ENCODE measurements at places on chromosomes 4 and X.
A peak's percentile ranks its signal among the peaks of the same experiment; 100 is the strongest.

DNA sequence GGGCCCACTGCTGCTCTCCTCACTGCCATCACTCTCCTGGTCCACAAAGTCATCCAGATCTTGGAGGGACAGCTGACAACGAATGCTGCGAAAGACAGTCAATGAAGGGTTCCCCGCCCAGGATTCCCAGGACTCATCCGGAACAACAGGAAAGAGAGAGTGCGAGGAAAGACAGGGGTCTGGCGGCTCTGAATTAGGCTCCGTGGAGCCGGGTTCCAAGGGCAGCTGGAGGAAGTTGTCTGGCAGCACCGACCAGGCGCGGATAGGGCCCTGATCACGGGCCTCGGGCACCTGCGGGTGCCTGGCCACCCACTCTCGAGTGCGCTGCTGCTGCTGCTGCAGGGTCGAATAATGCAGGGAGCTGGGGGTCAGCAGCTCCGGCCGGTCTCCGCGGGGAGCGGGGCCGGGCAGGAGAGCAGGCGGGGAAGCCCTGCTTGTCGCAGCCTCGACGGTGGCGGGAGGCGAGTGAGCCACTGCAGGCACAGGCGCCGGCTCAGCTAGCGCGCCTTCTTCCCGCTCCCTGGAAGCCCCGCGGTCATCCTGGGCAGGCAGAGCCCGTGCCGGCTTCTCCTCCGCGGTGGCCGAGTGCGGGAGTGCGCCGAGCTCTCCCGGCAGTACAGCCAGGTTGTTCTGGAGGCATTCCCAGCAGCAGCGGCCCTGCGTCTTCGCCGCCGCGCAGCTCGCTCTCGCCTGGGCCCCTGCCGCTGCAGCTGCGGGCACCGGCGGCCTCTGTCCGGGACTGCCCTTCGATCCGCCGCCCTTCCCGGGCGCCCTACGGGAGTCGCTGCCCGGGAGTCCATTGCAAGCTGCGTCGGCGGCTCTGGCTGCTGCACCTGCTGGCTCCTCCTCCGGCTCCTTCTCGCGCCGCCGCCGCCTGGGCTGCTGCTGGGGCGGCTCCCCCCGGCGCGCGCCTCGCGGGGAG is 1.1 kb downstream of the SOWAHB start:
- DNase-seq, result no peak

DNA sequence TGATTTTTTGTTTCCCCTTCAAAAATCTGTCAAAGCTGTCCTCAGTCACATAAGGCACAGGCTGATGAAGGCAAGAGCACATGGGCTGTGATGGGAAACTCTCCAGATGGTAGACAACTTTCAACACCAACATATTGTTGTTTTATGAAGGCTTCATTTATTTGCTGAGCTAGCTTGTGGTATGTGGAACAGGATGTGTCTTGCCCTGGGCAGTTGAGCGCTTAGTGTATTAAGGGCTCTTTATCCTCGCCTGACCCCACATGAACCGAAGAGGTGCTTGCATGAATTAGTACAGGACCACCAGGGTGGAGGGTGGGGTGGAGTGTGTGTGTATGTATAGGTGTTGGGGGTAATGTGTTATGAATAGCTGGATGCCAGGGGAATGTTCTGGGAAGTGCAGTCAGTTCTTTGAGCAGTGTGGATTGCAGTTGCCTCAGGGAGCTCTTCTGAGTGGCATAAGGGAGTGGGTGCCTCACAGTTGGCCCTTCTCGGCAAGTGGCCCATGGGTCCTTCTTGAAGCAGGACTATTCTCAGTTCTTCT is 103.1 kb downstream of the PHEX start:
- DNase-seq, result peak; percentile 82

GRCh38 chrX:41189156-41189555 is 103.9 kb downstream of the USP9X start:
- no peak for DNase-seq

DNA sequence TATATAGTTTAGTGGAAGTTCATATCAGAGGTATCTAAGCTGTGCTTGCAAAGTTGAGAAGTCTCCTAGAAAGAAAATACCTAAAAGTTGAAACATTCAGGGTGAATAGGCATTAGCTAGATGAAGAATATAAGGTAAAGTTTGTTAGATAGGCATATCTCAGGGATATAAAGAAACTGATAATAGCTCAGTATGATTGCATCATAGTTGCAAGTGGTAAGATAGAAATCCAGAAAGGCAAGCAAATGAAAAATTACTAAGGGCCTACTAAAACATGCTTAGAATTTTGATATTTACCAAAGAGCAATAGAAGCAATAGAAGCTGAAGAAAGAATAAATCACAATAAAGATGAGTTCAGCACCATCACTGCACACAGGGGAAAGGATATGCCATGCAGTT is 610.0 kb upstream of the ADGRL3 start:
- no peak for DNase-seq

DNA sequence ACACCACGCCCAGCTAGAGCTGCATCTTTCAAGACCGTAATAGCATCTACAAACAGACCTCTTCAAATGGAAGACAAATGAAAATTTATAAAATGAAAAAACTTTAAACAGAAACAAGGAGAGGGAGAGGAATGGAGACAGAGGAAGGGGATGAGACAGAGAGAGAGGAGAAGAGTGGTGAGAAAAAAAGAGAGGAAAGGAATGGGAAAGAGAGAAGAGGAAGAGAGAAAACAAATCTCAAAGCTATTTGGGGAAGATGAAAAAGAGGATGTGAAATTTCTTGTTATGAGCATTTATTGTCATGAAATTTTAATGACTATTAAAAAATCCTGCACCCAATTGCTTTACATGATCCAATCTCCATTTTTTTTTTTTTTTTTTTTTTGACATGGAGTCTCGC is 726.9 kb downstream of the GRID2 start:
- no peak for DNase-seq

DNA sequence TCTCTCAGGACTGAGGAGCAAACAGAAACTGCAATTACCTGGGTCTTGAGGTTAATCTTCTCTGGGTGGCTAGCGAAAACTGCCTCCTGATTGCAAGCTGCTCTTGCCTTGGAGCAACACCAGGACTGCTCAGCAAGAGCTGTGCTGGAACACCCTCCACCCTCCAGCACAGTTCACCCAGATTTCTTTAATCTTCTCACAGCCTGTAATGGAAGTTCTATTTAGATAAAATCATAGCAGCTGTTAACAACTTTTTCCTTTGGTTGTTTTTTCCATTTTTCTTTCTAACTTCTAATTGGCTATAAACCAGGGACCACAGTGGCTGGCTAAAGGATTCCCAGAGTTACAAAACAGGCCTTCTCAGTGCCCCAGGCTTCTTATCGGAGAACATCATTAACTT is 36.3 kb downstream of the OPHN1 start:
- DNase-seq, result no peak

- no peak for DNase-seq
Observed at GRCh38 chr4:105248613-105249012, 101.9 kb downstream of the TET2 start.

GRCh38 chr4:87118826-87119225 is 101.6 kb downstream of the KLHL8 start:
- DNase-seq, result no peak

DNA sequence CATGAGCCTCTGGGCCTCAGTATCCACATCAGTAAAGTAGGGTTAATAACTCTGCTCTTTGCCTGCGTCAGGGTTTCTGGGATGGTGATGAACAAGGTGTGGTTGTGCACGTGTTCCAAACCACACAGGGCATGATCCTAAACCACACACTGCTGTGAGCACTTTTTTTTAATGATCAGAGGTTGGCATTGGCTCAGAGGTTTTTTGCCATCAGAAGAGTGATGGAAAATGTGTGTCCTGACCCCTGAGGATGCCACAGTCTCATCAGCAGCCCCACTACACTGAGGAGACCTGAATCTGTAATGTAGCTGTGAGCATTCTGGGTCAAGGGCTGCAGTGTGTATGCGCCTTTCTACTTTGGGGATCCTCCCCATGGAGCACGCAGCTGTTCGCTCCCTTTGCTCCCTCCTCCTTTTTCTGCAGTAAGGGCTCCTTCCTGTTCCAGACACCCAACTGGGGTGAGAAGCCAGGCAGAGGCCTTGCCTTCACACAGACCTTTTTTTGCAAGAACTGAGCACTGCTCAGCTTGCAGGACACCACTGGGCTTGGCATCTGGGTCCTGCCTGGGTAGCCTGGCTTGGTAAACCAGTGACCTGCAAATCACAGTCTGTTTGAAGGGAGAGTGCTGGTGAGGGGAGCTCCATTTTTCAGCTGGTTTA is 87.5 kb downstream of the MAMLD1 start:
- DNase-seq, result no peak

- no peak for DNase-seq
Observed at GRCh38 chrX:39814391-39814790, 283.4 kb downstream of the BCOR start.

DNA sequence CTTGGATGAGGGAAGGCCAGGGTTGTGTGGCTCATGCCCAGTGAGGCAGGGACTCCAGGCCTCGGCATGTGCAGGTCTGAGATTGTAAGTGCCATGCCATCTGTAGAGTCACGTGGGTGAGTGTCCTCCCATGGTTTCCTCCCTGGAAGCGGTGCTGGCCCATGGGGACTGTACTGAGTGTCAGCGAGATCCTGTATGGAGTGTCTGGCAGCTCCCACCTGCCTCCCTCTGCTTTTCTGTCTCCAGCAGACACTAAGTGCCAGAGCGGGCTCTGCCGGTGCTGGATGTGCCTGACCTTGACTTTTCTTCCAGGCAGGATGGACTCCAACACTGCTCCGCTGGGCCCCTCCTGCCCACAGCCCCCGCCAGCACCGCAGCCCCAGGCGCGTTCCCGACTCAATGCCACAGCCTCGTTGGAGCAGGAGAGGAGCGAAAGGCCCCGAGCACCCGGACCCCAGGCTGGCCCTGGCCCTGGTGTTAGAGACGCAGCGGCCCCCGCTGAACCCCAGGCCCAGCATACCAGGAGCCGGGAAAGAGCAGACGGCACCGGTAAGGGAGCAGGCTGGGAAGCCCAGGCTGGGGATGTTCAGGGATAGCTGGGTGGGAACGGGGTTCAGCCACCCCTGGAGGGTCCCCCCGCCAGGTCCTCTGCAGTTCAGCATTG is 7.6 kb downstream of the WFS1 start:
- no peak for DNase-seq

GRCh38 chr4:1602655-1603412 is 81.3 kb downstream of the FAM53A start:
- no peak for DNase-seq

GRCh38 chr4:1205586-1206298 is 33.4 kb upstream of the SPON2 start:
- DNase-seq, result no peak

GRCh38 chr4:70473679-70474078 is 1.7 kb downstream of the MUC7 start:
- DNase-seq, result no peak

- DNase-seq, result no peak
Observed at GRCh38 chrX:134171661-134172587, 65.1 kb upstream of the CCDC160 start.

DNA sequence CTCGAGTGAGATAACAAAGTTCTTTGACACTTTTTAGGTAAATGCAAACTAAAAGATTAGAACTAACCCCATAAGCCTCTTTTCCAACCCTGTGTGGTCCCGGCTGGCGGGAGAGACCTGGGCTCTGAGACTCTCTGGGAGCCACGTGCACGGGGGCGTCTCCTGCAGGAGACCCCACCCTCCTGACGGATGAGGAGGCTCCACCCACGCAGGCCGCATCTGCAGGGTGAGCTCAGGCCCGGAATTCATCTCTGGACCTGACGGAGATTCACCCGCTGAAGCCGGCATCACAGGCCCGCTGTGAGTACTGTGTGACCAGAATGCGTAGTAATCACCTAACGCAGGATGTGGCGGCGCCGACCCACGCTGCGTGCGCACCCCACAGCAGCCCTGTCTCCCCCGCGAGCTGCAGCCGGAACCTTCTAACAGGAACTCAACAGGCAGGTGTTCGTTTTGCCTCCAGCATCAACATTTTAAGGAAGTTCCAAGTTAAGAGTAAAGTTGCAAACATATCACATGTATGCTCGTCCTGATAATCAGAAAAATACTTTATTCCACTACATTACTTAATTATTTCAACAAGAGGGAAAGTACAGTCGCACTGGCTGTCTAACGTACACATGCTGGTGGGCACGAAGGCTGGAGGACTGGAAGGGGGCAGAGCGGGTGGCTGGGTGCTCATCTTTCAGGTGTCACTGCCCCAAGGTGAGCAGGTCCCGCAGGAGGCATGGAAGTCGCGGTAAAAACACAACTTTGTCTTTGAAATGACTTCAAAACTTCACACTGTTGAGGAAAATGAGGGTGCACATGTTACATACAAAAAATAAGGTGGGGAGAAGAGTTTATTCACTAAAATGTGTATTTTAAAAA is 44.5 kb downstream of the FGFRL1 start:
- no peak for DNase-seq

GRCh38 chr4:83139514-83140156 is 25.1 kb upstream of the PLAC8 start:
- DNase-seq, result no peak

GRCh38 chr4:173498023-173498422 is 32.0 kb downstream of the HAND2 start:
- DNase-seq, result no peak

- no peak for DNase-seq
Observed at GRCh38 chrX:15816438-15816809, 26.1 kb downstream of the ZRSR2 start.

DNA sequence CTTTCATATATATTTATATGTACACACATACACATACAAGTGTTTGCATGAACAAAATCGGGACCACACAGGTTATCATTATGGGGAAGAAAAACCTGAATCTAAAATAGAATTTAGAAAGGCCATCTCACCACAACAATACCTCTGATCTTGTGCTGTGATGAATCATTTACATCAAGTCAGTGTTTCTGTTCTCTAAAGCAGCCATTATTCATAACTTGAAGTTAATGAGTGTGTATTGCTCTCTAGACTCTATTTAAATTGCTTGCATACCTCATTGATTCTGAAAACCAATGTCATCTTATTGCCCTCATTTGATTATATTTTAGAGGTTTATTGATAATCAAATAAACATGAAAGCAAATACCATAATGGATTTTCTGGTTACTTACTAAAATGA is 71.6 kb downstream of the FAM114A1 start:
- DNase-seq, result no peak

GRCh38 chrX:112536544-112536943 is 143.2 kb downstream of the LHFPL1 start:
- DNase-seq, result no peak

GRCh38 chr4:115054836-115055235 is 58.6 kb downstream of the NDST4 start:
- no peak for DNase-seq

GRCh38 chr4:89681671-89682070 is 155.3 kb downstream of the SNCA start:
- no peak for DNase-seq

DNA sequence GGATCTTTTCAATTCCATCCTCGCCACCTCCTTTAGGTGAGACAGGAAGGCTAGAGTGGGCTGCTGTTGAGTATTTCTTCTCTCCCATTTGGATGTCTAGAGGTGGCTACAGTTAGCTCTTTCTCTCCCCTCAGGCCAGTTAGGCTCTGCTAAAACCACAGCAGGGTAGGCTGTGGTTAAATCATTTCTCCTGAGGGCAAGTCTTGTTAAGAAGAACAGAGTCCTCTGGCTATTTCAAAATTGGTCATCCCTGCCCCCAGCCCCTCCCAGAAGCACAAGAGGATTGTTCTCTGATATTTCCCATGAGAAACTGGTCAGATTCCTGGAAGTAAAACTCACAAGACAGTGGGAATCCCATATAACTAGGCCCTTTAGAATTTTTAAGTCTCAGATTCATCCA is 1359.5 kb downstream of the TECRL start:
- DNase-seq, result no peak
